ENCODE measurements at places on chromosomes 6 and 20.

GRCh38 chr6:12007473-12007872 lies 4.6 kb upstream of the HIVEP1 start:
- DNase-seq = no peak

DNA sequence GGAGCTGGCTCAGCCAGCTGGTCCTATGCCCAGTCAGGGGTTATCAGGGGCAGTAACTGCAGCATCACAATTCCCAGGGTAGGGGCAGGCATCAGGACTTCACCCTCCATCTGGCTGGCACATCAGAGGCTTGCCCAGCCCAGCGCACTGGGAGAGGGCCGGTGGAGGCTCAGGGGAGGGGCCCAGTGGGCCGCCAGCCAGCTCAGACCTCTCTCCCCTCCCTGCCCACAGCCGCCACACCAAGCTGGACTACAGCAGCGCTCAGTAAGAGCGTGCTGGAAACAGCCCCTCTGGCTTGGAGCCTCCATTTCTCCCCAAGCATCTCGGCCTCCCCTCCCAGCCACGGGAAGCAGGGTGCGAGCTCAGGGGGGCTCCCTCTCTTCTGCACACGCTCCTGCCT lies 22.0 kb downstream of the ADA start:
- DNase-seq = no peak

- no peak for DNase-seq
Observed at GRCh38 chr20:18224968-18225568, 63.3 kb upstream of the ZNF133 start.

DNA sequence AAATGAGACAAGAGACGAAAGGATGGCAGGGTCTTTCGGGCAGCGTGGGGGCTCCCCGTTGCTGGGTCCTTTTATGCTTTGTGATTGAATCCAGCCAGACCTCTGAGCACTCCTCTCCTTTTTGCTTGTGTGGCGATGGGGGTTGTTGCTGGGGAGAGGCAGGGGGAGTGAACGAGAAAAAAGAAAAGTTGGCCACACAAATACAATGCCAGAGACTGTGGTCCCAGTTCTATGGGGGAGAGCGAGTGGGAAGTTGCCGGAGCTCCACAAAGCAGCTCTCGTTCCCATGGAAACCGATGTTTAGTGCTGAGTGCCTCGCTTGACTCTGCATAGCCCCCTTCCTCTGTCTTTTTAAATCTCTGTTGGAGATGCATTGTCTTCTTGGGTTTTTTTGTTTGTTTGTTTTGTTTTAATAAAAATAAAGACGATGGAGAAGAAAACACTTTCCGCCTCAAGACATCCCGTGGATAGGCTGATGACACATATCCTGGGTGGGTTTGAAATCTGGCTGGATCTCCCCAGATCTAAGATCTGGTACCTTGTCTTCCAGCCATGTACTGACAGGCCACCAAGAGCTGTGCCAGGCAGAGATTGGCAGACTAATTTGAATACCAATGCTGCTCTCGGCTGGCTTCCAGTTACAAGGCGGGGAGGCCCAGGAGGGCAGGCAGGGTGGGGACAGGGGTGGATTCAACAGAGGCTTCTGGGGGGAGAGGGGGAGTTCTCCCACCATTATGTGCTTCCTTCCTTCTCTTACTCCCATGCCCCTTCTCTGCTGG lies 529.3 kb downstream of the QKI start:
- no peak for DNase-seq

GRCh38 chr6:152669895-152670294 lies 27.8 kb upstream of the MYCT1 start:
- peak; percentile 2 for DNase-seq

GRCh38 chr20:1810926-1811620 lies 84.1 kb upstream of the SIRPA start:
- DNase-seq = no peak

GRCh38 chr6:42978839-42979522 lies at the start of gene PEX6:
Gene PEX6, minus strand, starts transcription at chr6:42979181. Its CDS starts 31 bp downstream, at chr6:42979150.
- DNase-seq = peak; percentile 93

DNA sequence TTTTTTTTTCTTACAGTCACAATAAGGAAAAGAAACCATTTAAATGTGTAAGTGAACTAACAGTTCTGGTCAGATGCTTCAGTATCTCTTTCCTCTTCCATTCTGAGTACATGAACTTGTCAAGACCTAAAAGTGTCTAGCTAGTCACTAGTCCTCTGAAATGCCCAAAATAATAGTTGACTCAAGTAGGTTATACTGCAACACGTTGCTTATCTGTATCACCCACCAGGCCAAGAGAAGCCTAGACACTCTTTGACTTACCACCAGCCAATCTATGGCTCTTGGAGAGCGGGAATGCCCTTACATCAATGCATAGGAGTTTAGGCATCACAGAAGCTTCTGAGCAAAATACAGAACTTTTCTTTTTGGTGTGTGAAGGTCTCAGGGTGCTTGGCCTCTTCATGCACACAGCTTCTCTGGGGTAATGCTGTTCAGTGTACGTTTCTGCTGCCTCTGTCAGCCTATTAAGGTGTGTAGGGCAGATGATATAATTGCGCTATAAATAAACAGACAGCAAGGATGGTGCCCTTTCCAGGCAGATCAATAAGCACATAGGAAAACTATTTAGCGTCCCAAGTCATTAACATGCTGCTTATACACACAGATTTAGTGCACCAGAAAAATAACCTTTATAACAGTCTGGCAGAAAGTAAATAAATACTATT lies 7.8 kb upstream of the GFOD1 start:
- no peak for DNase-seq

GRCh38 chr6:35415065-35415891 lies 36.9 kb upstream of the FANCE start:
- DNase-seq = peak; percentile 48

GRCh38 chr6:6251555-6252280 lies 68.7 kb downstream of the F13A1 start:
- DNase-seq = no peak

- no peak for DNase-seq
Observed at GRCh38 chr6:88490908-88491264, 324.7 kb upstream of the CNR1 start.

- no peak for DNase-seq
Observed at GRCh38 chr6:133816171-133816570, 72.7 kb upstream of the TCF21 start.

DNA sequence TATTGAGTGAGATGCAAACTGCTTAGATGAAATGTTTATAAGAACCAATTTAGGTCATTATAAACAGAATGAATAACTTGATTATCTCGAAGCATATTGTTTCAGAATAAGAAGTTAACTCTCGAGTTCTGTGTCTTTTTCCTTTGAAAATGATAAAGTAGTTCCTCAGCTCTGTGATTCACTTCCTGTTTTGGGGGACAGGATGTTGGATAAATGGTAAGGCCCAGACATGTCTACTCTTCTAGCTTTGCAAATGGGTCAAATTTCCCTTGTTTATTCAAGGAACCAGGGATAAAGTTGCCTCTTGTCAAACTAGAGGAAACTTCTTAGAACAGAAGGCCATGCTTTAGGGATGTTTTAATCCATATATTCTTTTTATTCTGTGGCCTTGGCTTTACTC lies 246.9 kb downstream of the SOX4 start:
- DNase-seq = no peak

DNA sequence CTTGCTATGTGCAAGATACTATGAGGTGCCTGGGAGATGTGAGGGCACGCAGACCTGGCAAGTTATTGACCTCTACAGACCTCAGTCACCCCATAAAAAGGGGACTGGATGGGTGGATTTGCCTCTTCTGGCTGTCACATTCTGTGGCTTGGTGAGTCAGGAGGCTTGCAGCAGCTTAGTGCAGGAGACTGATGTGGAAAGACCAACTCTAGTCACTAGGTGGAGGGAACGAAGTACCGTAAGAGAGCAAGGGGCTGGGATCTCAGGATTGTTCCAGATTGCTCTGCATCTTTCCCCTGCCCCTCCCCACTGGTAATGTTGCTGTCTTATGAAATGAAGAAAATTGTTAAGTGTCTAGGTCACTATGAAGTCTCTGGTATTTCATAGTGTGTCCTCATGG lies 3.3 kb downstream of the MAPRE1 start:
- DNase-seq = peak; percentile 16

- DNase-seq = no peak
Observed at GRCh38 chr6:15823838-15824414, 161.1 kb upstream of the DTNBP1 start.

GRCh38 chr20:37524859-37525708 lies 2.6 kb downstream of the BLCAP start:
- peak; percentile 20 for DNase-seq

- no peak for DNase-seq
Observed at GRCh38 chr20:44856856-44857448, 28.6 kb upstream of the YWHAB start.

DNA sequence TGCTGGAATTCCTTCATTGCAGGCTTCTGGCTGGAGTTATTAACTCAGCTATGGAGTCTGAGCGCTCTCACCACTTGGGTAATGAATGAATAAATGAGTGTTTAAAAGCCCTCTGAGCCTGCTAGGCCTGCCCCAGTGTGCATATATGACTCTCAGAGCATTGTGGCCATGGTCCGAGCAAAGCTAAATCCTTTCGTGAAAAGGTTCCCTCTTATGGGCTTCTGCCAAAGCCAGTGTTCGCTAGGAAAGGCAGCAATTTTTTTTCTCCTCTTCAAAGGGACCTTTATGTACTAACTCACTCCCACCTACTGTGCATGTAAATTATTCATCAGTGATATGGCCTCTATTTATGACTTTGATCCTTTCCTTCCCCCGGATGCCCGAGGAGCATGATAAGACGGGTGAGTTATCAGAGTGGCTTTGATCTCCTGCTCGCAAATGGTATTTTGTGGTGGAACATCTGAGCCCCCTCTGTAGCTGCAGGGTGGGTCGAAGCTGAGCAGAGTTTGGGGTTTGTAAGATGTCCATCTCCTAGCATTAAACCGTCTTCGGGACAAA lies 88.6 kb downstream of the LINC00237 start:
- no peak for DNase-seq

DNA sequence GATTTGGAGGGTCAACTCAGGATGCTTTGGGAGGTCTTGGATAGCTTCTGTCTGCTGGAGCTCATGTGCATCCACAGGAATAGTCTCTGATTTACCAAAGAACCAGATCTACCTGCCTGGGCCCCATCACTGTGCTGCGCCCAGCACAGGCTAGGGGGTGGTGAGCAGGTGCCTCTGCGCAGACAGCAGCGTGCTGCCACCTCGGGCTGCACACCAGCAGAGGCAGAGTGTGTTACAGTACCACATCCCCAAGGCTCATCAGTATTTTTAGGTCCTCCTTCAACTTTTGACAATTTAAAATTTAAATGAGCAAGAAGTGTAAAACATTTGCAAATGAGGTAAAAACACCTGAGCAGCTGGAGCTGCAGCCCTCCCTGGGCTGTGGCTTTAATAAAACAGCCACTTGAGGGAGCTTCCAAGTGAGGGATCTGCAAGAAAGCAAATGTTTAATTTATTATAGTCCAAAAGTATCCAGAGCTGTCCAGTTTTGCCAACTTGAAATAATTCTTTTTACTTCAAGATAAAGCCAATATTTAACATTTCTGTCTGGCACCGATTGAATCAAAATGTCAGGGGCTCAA lies 324.9 kb downstream of the ZFAND3 start:
- DNase-seq = no peak

- DNase-seq = no peak
Observed at GRCh38 chr20:33132513-33133372, 35.2 kb upstream of the BPIFA2 start.

- DNase-seq = no peak
Observed at GRCh38 chr6:105001906-105002305, 45.0 kb downstream of the LIN28B start.

DNA sequence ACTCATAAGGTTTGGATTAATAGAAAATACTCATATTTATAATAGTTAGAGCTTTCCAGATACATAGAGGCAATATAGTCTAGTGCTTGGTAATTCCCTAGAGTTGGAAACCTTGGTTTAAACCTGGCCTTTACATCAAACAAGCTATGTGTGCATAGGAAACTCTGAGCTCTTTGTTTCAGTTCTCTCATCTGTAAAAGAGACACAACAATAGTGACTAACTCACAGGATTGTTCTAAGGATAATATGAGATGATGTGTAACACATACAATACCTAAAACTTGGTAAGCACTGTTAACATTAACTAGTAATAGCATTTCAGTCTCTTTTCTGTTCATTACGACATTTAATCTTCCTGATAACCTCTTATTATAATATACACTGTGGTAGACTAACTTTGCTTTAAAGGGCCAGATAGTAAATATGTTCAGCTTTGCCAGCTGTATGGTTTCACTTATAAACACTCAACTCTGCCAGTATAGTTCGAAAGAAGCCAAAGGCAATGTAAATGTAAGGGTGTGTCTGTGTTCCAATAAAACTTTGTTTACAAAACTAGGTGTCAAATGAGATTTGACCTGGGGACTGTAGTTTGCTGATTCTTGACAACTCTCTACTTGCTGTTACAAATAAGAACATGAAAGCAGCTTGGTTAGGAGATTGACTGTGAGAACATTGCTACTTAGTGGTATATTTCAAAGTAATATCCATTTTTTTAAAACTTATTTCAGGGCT lies 370.6 kb upstream of the FLRT3 start:
- no peak for DNase-seq

- no peak for DNase-seq
Observed at GRCh38 chr6:15524861-15525401, 137.9 kb downstream of the DTNBP1 start.

- no peak for DNase-seq
Observed at GRCh38 chr6:169093066-169093723, 160.5 kb downstream of the THBS2 start.

- no peak for DNase-seq
Observed at GRCh38 chr6:137581019-137581707, 87.0 kb upstream of the OLIG3 start.

DNA sequence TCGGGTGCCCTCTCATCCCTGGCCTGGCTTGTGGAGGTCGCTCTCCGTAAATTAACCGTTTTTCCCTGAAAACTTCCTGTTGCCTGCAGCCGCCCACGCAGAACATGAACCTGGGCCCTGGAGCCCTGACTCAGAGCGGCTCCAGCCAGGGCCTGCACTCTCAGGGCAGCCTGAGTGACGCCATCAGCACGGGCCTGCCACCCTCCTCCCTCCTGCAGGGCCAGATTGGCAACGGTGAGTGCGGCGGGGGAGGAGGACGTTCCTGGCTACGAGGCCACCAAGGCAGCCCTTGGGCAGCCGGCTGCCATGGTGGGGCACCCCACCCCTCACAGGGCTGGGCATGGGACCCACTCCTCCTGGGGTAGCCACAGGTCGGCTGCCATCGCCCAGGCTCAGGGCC lies 17.8 kb downstream of the SS18L1 start:
- DNase-seq = no peak

DNA sequence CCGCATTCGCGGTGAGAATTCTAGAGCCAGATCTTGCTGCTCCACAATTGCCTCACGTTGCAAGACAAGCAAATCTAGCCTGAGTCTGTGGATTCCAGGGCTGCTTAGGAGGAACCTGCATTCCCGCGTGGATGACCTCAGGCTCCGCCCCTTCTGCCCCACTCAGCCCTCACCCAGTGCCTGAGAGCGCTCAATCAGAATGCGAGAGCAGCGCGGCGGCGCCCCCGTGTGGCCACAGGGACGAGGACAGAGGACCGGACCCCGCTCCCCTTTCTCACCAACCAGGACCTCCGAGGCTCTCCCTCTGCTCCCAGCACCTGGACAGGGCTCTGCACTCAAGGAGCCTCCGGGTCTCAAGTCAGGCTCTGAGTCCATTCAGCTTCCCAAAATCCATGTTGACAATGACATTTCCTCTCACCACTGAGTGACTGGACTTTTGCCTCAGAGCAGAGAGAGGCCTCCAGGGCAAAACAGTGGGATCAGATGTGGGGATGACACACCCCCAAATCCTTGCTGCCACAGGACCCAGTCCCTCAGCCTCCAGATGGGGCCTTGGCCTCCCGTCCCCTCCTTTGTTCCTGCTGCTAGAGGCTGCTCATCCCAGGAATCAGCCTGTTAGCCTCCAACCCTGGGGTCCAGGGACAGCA lies 52.0 kb downstream of the RPP21 start:
- DNase-seq = peak; percentile 85

GRCh38 chr6:162074641-162075275 lies 652.8 kb downstream of the PRKN start:
- DNase-seq = no peak
